CD4-positive, alpha-beta T cell treated with Interleukin-2 at 100 ng/mL for 4 hours (primary cell): ENCODE measurements at places on chromosomes 4 and X.

DNA sequence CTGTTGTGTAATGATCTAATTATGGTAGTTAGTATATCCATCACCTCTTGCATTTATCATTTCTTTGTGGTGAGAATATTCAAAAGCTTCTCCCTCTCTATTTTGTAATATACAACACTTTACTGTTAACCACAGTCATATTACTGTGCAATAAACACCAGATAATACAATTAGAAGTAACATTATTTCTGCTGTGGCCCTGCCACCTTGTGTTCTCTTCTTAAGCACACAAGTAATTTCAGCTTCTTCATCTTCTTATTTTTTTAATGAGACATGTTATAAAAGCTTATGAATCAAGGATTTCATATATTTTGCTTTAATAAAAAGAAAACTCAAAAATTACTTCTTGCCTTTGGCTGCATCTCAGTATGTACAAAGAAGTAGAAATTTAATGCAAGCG, 675.2 kb upstream of the INTU start:
- DNase-seq: no peak

- DNase-seq: no peak
These were observed 269.8 kb upstream of the ARX start for GRCh38 chrX:25285598-25285997.

DNA sequence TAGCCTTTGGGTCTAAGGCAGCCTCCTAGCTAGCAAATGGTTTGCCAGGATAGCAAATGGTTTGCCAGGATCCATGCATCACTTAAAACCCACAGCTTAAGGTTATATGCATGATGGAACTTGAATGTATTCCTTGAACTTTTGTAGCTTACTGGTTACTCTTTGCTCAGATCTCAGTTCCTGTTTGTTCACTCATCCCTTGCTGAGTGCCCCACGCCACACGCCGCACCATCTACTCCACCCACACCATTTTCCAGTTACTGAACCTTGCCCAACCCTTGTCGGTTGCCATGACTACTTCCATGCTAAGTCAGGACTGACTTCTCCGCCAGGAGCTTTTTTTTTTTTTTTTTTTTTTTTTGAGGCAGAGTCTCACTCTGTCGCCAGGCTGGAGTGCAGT, 29.5 kb upstream of the XIAP start:
- no peak for DNase-seq

- DNase-seq: no peak
These were observed 39.7 kb downstream of the PTPN13 start for GRCh38 chr4:86633854-86634253.

GRCh38 chr4:7360806-7361205, 73.9 kb downstream of the PSAPL1 start:
- no peak for DNase-seq

GRCh38 chr4:157713342-157713741, 459.5 kb downstream of the GASK1B start:
- DNase-seq: no peak

DNA sequence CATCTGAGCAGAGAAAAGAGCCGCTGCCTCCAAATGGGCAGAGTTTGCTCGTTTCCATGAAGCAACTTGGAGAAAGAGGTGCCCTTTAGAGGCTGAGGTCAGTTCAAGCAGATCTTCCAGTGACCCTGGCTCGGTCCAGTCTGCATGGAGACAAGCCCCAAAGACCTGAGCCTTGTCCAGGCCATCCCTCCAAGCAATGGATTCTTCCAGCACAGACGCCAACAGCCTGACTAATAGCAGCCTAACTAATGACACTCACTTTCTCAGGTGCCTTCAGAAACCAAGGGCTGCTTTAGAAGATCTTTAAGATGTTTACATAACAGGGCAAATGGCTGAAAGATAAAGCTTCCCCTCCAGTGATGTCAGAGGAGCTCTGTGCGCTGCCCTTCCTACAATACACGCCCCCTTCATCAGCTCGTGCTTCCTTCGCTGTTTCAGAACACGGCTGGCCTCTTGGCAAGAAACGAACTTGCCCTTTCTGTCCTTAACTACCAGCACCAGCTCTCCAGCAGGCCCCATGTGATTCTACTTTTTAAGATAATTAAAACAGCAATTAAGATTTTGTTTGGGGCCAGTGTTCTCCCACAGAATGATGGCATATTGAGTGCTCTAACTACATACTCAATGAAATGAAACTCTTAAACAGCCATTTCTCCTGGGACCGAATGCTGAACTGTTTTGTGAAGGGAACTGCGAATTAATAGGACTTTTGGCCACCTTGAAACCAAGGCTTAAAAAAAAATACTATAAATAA, 119.0 kb downstream of the GPR143 start:
- DNase-seq: no peak

DNA sequence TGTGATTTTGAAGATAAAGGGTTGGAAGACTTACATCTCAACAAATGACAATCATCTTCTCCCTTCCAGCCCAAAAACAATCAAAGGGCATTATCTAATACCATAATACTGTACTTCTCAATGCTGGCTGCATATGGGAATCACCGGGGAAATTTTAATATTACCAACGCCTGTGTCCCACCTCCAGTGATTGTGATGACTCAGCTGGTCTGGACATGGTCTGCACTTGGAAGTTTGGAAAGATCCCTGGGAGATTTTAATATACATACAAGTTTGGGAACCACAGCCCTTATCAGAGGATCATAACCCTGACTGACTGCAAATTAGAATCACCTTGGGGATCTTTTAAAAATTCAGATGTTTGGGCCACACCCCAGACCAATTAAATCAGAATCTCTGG, 29.9 kb downstream of the ARL13A start:
- no peak for DNase-seq

DNA sequence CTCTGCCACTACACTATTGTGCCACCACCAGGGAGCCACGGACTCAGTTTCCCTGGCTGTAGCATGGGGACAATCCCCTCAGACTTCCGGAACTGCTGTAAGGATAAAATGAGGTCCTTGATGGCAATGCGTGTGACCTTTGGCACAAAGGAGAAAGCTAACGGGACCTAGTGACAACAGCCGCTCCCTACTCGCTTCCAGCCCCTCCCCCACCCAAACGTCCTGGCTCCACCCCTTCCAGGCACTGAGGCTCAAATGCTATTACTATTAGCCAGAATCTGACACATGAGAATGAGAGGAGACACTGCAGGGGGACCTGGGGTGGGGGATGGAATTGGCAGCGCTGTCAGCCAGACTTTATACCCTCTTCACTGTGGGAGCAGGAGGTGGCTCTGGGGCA, 5.4 kb upstream of the DUSP9 start:
- DNase-seq: no peak

- no peak for DNase-seq
These were observed 219.5 kb downstream of the CENPC start for GRCh38 chr4:67325791-67326190.

- DNase-seq: peak; percentile 23
These were observed 176.2 kb upstream of the CXorf66 start for GRCh38 chrX:140141444-140142029.

DNA sequence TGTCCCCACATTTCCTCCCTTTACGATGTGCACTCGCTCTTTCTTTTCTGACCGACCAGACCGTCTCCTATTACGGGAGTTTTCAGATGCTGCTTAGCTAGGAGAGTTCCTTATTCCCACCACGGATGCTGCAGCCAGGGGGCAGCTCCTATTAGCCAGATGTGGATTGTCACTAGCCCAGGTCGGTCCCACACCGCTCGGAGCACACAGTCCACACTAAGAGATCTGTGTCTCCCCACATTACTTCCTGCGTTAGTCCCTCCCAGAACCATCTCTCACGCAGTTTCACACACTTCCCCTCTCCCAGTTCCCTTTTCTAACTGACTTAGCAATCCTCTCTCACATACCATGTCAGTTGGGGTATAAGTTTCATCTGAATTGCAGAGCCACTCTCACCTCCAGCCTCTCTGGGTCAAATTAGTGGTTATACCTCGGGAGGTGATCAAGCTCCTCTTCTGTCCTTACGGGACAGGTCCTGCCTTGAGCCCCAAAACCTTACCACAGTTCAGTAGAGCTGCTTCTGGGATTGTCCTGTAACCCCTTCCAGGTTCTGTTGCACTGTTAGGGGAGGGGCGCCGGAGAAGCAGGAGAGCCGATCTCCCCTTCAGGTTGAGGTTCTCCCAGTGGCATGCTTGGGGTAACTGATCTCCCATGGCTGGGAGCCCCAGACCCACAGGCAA, 28.2 kb downstream of the SULT1E1 start:
- DNase-seq: peak; percentile 4

DNA sequence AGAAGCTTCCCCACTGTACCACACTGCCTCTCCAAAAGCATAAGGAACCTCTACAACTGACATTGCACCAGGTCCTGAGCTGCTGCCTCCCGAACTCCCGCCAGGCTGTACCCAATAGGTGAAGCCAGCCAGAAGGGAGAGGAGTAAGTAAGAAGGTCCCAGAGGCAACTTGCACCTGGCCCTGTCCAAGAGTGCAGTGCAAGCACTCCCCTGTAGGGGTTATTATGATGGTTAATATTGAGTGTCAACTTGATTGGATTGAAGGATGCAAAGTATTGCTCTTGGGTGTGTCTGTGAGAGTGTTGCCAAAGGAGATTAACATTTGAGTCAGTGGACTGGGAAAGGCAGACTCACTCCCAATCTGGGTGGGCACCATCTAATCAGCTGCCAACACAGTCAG, 879.3 kb upstream of the SLIT2 start:
- no peak for DNase-seq

DNA sequence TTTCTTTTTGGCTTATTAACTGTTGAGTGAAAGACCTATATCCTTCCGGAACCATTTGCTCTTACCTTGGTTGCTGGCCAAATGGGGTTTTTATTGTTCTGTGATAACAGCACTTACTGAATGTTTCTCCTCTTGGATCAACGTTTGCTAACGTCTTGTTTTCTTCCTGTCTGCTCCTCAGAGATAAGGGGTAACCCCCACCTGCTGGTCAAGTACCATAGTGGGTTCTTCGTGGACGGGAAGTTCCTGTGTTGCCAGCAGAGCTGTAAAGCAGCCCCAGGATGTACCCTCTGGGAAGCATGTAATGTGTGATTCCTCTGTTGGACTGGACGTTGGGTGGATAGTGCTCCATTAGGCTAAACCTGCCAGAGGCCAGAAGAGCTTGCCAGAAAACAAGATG, 15.3 kb downstream of the BMX start:
- no peak for DNase-seq

- no peak for DNase-seq
These were observed 132.1 kb upstream of the TLL1 start for GRCh38 chr4:165740911-165741310.

- no peak for DNase-seq
These were observed 96.1 kb downstream of the PHKA2 start for GRCh38 chrX:18887825-18888212.

GRCh38 chr4:89293299-89293698, 14.3 kb downstream of the GPRIN3 start:
- no peak for DNase-seq

DNA sequence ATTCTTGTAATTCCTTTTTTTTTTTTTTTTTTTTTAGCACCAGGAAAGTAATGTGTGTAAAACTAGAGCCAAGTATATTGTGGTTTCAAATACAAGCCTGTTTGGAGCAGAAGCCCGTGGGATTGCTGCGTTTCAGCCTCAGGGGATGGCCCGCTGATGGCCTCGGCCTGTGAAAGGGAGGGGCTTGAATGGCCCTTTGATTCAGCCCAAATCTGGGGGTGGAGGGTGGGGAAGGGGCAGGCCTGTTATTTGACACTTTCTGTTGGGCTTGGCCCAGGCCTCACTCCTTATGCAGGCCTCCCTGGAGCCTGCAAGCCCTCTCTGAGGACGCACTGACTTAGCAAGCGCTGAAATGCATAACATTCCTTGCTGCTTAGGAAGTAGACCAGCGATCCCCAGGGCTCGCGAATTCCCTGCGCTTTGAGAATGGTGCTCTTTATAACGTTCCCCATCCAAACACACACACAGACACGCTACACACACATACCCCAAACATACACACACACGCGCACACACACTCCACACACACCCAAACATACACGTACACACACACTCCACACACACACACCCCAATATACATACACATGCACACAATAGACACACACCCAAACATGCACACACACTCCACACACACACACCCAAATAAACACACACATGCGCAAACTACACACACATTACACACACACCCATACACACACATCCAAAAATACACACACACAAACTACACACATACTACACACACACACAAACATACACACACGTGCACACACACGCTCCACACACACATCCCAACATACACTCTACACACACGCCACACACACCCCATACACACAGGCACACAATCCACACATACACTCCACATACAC, 29.6 kb downstream of the TLR10 start:
- DNase-seq: no peak

- no peak for DNase-seq
These were observed 357.7 kb upstream of the EMCN start for GRCh38 chr4:100875296-100876068.

GRCh38 chrX:72394518-72395170, 88.9 kb upstream of the CITED1 start:
- no peak for DNase-seq

GRCh38 chr4:172048666-172049065, 235.5 kb downstream of the GALNTL6 start:
- DNase-seq: no peak

GRCh38 chrX:24153178-24153795, 3.8 kb downstream of the ZFX start:
- DNase-seq: peak; percentile 14

GRCh38 chr4:165945991-165946390, 73.0 kb downstream of the TLL1 start:
- no peak for DNase-seq

- DNase-seq: no peak
These were observed 75.9 kb downstream of the HCCS start for GRCh38 chrX:11187001-11187400.

DNA sequence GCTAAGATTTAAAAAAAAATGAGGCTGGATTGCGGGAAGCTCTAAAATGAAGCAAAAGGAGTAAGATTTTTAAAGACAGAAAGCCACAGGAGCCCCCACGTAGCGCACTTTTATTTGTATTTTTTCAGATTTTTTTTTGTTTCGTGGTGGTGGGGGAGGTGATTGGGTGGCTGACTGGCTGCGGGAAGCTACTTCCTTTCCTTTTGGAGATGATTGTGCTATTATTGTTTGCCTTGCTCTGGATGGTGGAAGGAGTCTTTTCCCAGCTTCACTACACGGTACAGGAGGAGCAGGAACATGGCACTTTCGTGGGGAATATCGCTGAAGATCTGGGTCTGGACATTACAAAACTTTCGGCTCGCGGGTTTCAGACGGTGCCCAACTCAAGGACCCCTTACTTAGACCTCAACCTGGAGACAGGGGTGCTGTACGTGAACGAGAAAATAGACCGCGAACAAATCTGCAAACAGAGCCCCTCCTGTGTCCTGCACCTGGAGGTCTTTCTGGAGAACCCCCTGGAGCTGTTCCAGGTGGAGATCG, 908 bp downstream of the PCDH10 start:
- no peak for DNase-seq
